Activated T-helper 1 cell treated with anti-CD3 and anti-CD28 coated beads, Interleukin-2, amount 50 U/mL, for 16 hours (primary cell): ENCODE measurements at places on chromosomes 5 and 9.

GRCh38 chr5:104942735-104943134 lies 1380.1 kb upstream of the NUDT12 start:
- DNase-seq, result no peak

DNA sequence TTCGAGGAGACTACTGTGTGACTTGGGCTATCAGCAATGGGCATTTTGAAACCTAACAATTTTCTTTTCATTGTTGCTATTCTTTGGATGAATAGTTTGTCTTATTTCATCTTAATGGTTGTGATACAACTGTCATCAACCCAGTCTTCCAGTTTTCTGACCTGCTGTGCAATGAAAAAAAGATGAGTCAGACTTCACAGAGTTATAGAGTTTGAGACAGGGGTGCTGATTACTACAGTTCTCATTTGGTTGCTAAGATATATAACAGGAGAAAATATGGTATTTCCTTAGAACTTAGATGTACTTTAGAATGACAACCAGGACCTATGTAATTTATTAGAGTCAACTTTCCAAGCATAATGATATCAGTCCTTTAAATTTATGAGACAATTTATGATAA lies 564.4 kb upstream of the NUDT12 start:
- DNase-seq, result no peak

- no peak for DNase-seq
Observed at GRCh38 chr5:179488491-179488890, 61.9 kb upstream of the RUFY1 start.

GRCh38 chr9:98255061-98255577 lies 330 bp downstream of the TBC1D2 start:
- DNase-seq, result no peak

GRCh38 chr9:6777213-6777902 lies 19.6 kb downstream of the KDM4C start:
- DNase-seq, result no peak

DNA sequence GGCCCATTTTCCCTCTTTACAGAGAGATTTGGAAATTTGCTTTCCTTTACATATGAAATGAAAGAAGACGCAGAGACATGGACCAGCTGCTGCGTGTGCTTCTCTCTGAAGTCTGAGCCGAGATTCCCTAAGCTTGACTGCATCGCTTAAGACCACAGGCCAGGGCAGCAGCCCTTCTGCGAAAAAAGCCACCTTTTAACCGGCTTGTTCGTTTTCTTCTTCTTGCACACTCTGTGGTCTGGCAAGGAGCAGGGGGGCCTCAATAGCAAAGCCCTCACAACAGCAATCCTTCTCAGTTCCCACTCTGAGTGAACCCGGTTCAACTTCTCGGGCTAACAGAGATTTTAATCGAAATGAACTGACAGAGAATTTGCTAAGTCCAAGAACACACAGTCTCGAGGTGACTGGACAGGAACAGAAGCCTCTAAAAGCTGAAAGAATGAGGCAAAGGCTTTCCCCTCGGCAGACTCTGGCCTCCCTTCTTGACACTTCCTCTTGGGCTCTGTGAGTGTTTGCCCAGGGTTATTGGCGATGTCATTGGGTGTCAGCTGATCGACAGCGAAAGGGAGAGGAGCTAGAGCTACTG lies 512.9 kb upstream of the KLF4 start:
- DNase-seq, result no peak

- DNase-seq, result no peak
Observed at GRCh38 chr9:95025213-95026147, 292.0 kb downstream of the FANCC start.

DNA sequence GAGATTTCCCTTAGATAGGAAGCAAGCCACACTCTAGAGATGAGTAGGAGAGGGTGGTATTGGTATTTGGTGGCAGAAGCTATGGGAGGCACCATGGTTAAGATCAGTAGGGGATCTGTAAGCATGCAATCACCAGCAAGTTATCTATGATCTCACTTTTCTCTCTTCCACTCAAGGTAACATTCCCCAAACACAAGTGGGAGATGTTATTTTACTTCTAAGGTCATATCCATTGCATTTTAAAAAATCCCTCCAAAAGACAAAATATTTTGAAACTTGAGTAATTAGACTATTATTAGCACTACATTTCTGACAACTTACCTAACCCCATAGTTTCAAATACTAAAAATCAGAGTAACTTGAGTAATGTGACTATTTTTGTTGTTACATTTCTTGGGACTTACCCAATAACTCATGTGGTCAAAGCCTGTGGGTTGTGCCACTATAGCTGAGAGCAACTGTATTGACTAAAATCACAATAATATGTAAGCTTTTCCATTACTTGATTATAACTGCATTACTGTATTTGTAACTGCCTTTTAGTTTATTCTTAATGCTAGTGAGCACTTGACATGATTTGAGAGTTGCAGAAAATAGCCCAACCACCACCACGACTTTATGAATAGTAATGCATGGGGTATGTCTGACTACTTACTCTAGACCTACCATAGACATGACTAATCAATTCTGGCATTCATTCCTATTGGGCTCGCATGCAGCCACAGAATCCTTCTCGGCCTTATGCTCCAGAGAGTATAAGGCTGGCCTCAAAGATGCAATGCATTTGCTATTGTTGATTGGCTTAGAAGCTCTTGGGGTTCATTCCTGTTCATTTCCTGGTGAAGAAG lies 264.7 kb downstream of the TRIM32 start:
- no peak for DNase-seq

GRCh38 chr5:119255571-119256356 lies 100.1 kb upstream of the TNFAIP8 start:
- DNase-seq, result no peak

GRCh38 chr5:3531320-3531986 lies 64.2 kb upstream of the IRX1 start:
- DNase-seq, result no peak

GRCh38 chr9:132694144-132694543 lies 23.9 kb downstream of the GTF3C4 start:
- DNase-seq, result no peak

DNA sequence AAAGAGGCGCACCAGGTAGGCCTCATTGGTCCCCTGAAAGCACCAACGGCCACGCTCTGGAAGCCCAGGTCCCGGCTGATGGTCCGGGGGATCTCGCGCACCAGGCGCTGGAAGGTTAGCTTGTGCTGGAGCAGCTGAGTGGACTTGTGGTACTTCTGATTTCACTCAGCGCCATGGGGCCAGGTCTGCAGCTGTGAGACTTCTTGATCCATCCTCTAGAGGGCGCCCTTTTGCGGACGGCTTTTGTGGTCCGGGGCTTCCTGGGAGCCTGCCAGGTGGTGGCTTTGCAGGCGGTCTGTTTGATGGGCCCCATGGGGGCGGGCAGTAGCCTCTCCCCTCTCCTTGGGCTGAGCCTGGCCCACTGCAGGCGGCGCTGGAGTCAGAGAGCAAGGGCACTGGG lies 10.4 kb downstream of the TAF11L12 start:
- no peak for DNase-seq

GRCh38 chr9:26656003-26656870 lies 236.4 kb downstream of the CAAP1 start:
- DNase-seq, result no peak

DNA sequence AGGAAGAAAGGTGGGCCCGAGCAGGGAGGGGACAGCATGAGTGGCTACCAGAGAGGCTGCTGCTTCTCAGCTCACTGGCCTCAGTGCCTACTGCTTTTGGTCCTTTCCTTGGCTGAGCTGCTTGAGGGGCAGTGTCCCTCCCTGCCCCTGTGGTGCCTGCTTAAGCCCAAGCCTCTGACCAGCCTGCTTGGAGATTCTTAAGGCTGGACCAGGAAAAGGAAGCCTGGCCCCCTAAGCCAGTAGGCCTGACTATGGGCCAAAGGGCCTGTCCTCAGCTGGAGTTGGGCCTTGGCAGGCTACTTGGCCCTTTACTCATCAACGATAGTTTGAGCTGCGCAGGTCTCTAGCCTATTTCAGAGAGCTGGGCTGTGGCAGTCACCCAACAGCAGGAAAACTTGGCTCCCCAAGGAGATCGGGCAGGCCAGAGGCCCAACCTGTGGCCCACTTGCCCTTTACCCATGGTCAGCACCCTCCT lies 24.9 kb downstream of the TCF7 start:
- DNase-seq, result peak; percentile 3

DNA sequence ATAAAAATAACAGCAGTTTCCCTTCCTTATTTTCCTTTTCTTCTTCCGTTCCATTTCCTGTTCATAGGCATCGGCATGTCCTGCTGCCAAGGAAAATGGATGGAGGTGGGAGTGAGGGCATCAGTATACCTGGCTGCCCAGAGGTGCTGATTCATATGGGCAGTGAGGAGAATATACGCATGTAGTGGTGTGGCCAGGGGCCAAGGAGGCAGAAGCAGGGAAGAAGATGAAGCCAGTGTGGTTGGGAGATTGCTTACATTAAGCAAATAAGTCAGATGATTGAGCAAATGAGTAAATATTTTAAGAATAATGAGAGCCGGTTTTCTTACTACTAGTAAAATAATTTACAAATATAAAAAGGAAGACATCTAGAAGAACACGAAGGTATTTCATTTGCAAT lies 344.9 kb upstream of the PAPPA start:
- no peak for DNase-seq

DNA sequence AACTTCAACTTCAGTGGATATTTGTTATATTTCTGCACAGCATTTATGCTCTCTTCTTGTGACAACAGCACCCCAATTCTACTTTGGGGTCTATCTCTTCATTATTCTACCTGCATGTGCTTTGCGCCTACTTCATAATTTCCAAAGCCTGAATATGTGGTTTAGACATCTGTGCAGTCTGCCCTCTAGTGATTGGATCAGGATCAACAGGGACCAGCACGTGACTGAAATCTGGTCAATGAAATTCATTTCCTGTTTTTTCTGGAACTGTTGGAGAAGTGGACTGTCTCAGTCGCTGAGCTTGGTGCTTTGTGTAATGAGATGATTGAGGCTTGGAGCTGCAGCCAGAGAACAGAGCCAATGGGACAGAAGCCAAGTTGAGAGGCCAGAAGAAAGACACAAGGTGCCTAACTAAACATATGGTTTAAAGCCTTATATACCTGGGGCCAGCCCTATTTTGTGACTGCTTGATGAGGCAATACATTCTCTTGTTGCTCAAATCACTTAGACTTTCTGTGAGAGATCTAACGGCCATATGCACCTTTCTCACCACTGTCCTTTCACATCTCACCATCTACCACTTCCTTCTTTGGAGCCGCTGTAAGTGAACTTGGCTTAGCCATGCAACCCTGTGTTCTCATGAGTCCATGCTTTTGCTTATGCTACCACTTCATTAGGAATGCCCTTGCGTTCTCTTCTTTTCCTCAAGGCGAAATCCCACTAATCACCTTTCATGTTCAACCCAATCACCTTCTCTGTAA lies 68.8 kb upstream of the PPP2R2B start:
- DNase-seq, result no peak

DNA sequence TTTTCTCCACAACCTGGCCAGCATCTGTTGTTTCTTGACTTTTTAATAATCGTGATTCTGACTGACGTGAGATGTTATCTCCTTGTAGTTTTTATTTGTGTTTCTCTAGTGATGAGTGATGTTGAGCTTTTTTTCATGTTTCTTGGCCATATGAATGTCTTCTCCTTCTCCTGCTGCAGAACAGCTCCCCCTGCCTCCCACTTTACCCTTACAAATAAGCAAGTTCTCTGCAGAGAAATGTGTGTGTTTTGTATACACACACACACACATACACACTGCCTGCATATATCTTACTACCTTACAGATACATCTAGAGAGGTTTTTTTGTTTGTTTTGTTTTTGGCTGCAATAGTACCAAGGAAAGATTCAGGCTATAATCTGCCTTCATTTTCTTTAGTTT lies 88.7 kb upstream of the PHF24 start:
- DNase-seq, result no peak

GRCh38 chr5:1724822-1725602 lies 74.6 kb downstream of the MRPL36 start:
- DNase-seq, result no peak

GRCh38 chr9:1231998-1232919 lies 182.1 kb downstream of the DMRT2 start:
- DNase-seq, result no peak

DNA sequence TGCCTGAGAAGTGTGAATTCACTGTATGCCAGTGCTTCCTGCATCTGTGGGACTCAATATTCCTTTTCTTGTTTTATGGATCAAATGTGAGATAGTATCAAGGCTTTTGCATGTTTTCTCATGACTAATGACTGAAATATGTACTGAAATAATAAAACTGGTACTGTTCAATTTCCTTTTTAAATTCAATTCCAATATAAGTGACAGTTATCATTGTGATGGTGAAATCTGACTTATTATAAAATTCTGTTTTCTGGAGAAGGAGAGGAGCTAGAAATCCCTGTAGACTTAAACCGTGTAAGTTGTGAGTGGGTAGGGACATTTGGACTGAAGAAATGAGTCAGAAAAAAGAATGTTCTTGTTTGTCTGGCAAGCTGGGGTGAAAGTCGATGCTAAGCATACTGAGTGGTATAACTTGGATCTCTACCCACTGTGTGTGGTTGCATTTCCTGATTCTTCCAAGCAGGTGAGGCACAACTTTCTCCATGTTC lies 245.2 kb downstream of the EFNA5 start:
- no peak for DNase-seq

DNA sequence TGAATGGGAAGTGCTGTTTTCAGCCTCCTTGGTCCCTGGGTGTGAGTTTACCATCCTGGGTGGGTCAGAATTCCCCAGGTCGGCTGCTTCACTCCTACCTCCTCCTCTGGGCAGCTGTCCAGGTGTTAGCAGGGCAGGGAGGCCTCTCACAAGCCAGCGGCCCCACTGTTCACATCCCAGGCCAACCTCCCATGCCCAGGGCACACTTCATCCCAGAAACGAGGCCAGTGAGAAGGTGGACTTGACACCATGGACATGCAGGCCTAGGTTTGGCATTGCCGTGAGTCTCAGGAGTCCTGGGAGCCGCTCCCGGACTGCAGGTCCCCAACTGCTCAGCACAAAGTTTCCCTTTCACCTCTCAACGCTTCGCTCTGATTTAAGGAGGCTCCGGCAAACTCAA lies 229.6 kb upstream of the IRX2 start:
- no peak for DNase-seq

- no peak for DNase-seq
Observed at GRCh38 chr9:78286125-78286524, 10.8 kb upstream of the PSAT1 start.

- no peak for DNase-seq
Observed at GRCh38 chr5:115542086-115542485, 2.5 kb downstream of the FEM1C start.

DNA sequence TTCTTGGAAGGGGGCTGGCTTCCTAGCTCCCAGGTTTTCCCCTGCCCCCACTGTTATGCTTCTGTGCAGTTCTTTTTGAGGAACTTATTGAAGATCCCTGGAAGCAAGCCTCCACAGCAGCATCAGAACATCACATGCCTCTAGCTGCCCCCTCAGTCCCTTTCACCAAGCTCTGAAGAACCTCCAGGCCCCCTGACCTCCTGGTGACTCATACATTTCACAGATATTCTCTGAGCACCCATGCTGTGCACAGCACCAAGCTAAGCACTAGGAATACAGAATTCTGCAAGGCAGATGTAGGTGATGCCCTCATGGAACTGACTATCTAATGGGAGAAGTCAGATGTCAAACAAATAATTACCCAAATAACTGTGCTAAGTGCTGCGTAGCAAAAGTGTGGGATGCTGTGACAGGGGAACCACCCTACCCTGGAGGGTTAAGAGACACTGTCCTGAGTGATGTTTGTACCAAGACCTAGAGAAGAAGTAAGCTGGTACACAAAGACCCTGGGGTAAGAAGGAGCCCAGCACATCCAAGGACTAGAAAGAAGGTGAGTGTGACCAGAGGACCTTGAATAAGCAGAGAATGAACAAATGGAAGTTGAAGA lies 213.7 kb upstream of the NR4A3 start:
- DNase-seq, result no peak
